CD4-positive, alpha-beta T cell treated with Interleukin-2 at 100 ng/mL for 4 hours (primary cell): ENCODE measurements at places on chromosomes 5 and 9.

GRCh38 chr5:81779125-81779915 lies 28.4 kb upstream of the SSBP2 start:
- DNase-seq: peak; percentile 35

DNA sequence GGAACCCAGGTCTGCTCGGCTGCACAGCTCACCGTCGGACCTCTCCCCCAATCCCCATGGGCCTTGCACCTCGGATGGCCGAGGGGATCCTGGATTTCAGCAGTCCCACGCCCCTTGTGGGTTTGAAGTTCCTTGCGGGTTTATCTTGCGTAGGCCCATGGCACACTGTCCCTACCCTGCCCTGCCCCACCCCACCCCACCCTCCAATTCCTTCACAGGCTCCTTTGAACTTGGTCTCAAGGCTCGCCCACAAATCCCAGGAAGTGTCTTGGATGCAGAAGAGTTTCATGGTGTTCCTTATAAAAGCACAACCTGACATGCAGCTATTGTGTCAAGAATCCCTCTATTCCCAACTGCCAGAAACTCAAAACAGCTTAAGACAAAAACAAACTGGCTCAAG lies 11.2 kb upstream of the SMIM23 start:
- no peak for DNase-seq

GRCh38 chr5:143488381-143488780 lies 84.9 kb upstream of the NR3C1 start:
- DNase-seq: no peak

GRCh38 chr5:31537851-31538250 lies 5.8 kb downstream of the C5orf22 start:
- DNase-seq: no peak

DNA sequence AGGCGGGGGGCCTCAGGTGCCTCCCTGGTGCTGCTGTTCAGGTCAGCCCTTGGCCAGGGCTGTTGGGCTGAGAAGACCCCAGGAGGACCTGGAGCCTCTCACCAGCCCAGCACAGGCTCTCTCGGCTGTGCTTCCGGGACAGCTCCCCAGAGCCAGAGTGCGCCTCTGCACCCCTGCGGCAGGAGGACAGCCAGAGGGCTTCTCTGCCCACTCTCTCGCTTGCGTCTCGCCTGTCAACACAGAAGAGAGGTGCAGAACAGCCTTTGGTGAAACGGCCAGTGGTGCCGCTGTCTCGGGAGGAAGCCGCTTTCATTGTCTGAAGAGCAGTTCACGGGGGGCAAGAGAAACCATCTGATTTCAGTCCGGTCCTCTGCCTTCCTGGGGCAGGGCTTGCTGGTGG lies 3.8 kb upstream of the NACC2 start:
- no peak for DNase-seq

GRCh38 chr9:111599955-111600343 lies 502 bp upstream of the PTGR1 start:
- no peak for DNase-seq

- DNase-seq: no peak
Measured at GRCh38 chr5:158591301-158591863, 508.3 kb downstream of the EBF1 start.

GRCh38 chr9:35905051-35905781 lies 786 bp upstream of the HRCT1 start:
- no peak for DNase-seq
